Fibroblast of villous mesenchyme (primary cell): ENCODE measurements at places on chromosomes 3 and 15.
A peak's percentile ranks its signal among the peaks of the same experiment; 100 is the strongest.

DNA sequence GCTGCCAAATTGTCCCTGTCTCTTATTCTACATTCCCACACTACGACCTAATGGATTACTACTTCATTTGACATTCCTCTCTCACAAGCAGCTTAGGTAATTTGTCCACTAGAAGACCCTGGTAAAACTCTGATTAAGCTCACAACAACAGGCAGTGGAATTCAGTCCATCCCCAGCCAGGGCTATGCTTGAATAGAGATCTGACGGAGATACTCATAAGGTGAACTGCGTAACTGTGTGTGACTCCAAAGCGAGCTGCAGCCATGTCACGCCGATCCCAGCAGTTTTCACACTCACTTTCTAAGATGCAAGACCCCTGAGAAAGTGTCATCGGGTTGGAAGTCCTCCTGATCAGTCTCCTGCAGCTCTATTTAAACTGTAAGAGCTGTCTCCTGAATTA, 25.7 kb upstream of the ROBO2 start:
- DNase-seq: no peak

GRCh38 chr15:98604983-98605382, 43.4 kb upstream of the IGF1R start:
- DNase-seq: no peak

DNA sequence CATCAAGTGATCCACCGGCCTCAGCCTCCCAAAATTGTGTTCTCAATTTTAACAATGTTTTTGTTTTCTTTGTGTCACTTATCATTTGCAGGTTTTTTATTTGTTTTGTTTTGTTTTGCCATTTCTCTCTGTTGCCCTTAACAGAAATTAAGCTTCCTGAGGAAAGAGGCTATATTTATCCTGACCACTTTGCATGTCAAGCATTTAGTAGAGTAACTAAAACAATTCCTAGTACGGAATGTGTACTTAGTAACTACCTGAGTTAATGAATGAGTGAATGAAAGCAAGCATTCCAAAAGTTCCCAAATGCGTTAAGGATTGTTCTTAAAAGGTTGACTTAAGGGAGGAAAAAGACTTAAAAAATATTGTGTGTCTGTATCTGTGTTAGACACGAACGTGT, 193.1 kb downstream of the GBE1 start:
- no peak for DNase-seq

- no peak for DNase-seq
These were observed 312.1 kb upstream of the TGFBR2 start for GRCh38 chr3:30294241-30294667.

DNA sequence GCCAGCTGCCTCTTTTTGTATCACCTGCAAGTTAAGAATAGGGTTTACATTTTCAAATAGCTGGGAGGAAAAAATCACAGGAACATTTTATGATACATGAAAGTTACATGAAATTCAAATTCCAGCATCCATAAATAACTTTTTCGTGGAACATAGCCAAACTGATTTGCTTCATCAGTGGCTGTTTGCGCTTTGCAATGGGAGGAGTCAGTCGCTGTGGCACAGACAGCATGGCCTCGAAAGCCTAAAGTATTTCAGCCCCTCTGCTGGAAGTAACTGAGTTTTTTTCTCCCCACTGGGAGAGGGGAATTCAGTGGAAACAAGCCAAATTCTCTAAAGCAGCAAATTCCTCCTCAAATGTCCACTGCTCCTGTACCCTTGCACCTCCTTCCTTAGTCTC, 271.9 kb downstream of the SUCLG2 start:
- DNase-seq: peak; percentile 21

GRCh38 chr15:86773736-86774135, 694.1 kb downstream of the AGBL1 start:
- DNase-seq: no peak

- DNase-seq: no peak
These were observed 42.5 kb upstream of the FMN1 start for GRCh38 chr15:33236841-33237509.

GRCh38 chr3:126859415-126860246, 123.3 kb upstream of the PLXNA1 start:
- no peak for DNase-seq
